CD4-positive, alpha-beta memory T cell (primary cell): ENCODE measurements at places on chromosomes 7 and 10.

DNA sequence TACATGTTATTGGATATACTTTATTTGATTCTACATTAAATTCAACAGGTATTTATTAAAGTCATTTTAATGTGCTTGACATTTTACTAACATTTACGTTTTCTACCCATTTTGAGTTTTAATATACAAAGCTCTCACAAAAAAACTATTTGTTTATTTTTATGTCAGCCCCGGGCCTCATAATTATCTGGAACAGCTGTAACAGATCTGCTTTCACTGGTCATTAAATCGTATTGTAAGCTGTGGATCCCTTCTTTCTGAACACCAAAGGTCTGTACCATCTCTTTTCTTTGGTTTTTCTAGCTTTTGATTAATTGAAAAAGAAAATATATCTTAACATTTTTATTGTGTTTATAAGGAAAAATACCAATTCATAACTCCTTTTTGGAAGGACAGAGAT, 73.5 kb downstream of the SEMA3E start:
- no peak for DNase-seq

GRCh38 chr7:133020496-133020895, 61.4 kb downstream of the CHCHD3 start:
- DNase-seq, result no peak

GRCh38 chr10:74628136-74628535, 198.3 kb upstream of the KAT6B start:
- no peak for DNase-seq

- DNase-seq, result no peak
Measured at GRCh38 chr7:7746458-7746857, 28.1 kb upstream of the RPA3 start.

DNA sequence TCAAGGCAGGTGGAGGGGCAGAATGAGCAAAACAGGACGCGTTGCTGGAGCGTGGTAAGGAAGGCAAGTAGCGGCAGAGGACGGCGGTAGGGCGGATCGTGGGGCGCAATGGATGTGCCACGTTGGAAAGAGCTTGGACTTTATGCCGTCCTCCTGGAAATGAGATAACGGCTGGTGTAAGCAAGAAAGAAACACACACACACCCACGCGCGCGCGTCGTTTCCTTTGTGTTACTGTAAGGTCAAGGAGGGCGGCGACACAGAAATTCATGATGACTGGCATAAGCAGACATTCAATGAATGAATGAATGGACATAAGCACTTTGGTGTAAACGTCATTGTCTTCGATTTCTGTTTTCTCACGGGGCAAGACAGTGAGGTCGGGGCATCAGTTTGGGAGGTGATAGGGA, 683 bp upstream of the ENTPD7 start:
- DNase-seq, result no peak

DNA sequence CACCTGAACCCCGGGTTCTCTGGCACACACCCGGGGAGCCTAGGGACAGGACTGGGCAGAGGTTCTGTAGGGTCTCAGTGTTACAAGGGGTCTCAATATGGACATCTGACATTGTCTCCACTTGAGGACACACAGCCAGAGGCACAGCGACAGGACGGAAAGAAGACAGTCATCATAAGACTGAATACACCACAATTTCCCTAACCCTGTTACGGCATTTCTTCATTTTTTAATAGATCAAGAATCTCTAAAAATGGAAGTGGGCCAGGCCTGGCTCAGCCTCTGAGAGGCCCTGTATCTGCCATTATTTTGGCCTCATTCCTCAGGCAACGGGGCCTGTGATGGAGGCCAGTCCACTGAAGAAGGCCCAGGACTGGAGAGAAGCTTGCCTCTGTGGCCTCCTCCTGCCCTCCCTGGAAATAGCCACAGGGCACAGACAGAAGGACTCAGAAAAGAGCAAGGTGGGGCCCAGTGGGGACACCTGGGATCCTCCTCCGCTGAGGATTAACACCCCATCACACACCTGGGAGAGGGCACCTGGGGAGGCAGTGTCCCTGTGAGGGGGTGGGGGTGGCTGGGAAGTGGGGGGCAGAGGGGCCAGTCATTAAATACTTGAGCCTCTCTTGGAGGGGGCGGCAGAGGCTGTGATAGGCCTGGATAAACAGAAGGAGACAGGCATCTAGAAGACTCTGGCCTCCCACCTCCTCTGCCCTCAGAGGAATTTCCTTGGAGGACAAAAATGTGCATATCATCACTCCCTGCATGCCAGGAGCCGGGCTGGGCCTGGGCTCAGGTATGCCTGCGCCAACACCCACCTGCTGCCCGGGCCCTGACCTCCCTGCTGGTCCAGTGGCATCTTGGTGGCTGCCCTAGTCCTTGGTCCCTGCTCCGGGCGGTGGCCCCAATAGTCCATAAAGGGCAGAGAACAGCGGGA, 8.0 kb downstream of the SPOCK2 start:
- DNase-seq, result peak; percentile 13

DNA sequence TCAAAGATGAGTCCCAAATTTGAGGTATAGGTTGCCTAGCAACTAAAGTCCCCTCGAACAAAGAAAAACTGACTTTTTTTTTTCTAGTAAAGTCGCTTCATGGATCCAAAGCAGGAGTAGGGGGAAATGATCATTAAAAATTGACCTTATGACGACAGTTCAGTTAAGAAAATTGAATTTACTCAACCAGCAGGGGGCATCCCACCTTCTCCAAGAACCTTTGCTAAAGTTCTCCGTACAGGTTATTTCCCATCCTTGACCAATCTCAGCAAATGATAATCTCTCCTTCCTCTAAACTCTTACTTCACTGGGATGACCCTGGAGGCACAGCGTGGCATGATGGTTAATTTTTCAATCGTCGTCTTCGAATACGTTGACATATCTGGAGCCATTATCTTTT, 228.3 kb downstream of the CALN1 start:
- no peak for DNase-seq

- DNase-seq, result no peak
Measured at GRCh38 chr10:86385806-86386205, 19.2 kb upstream of the GRID1 start.

- DNase-seq, result no peak
Measured at GRCh38 chr10:94240901-94241300, 121.8 kb downstream of the NOC3L start.

- no peak for DNase-seq
Measured at GRCh38 chr10:84511709-84512285, 183.4 kb downstream of the CCSER2 start.

GRCh38 chr7:133983685-133984419, 143.3 kb upstream of the LRGUK start:
- DNase-seq, result no peak

GRCh38 chr10:42754155-42755027, 28.2 kb upstream of the BMS1 start:
- DNase-seq, result peak; percentile 29

GRCh38 chr10:48554656-48555055, 50.2 kb downstream of the ARHGAP22 start:
- DNase-seq, result no peak

DNA sequence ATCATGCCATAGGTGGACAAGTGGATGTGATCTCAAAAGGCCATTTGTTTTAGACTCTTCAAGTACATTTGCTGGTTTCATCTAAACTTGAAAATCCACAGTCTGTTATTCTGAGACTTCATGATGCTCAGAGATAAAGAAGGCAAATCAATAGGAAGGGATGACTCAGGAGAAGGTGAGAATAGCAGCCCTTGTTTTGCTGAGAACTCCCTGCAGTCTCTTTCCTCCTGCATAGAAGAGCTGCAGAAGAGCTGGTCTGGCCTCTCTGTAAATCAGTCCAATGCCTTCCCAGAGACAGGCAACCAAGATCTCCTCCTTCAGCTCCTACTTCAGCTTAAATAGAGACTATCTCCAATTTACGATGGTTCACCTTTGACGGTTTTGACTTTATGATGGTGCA, 4.0 kb upstream of the BAIAP2L1 start:
- no peak for DNase-seq

DNA sequence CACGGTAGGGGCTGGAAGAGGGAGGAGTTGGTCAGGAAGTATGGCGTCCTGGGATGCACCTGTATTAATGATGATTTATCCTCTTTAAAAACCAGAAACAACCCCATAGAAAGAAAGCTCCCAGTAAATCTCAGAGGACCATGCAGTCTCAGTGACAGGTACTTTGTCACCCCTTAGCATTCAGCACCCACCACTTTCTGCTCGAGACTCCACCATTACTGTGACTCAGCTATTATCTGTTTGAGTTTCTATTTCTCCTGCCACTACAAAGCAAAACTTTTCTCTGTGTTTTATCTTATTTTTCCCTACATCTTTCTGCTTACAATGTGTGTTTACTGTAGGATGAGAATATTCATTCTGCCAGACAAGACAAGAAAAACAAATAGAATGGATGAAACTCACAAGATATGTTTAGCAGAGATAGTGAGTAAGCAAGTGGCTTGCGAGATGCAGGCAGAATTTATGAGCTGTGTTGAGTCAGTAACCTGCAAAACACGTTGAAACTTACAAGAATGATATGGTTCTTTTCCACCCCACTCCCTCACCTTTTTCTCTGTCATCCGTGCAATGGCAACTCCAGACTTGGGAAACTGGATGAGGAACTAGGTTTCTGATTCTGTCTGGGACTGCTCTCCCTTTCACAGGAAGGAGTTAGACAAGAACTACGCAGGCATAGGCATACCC, 127.1 kb downstream of the AOAH start:
- DNase-seq, result no peak

DNA sequence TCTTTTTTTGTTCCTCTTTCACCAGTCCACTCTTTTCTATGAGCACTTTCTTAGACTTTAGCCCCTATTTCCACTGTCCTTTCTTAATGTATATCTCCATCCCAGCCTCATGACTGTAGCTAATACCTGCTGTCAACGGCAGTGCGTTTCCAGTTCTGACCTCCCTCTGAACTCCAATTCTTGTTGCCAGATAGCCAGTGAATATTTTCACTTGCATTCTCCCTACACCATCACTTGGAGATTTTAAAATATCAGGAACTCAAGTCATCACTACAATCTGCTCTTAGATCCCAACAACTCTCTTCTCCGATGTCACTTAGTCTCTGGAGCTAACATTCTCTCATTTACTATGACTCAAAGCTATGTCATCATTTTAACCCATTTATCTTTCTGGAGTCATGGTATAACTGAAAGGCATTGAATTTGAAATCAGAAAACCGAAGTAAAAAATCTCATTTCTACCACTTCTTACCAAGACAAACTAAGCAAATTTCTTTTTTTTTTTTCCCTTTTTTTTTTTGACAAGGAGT, 5.1 kb upstream of the SLC16A12 start:
- DNase-seq, result no peak

DNA sequence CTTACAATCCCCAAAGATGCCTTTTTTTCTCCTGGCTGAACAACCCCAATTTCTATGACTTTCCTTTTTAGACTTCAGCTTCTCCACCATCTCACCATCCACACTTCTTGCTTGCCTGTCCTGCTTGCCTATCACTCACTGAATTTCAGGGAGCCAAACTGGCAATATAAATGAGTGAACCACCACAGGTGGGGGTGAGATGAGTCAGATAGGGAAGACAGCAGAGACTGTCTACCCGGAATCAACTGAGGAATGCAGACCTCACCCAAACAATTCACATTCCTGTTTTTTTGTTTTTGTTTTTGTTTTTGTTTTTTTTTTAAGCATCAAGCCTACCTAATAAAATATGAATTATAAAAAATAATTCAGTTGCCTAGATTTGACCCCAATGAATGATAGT, 273.8 kb downstream of the NRG3 start:
- DNase-seq, result no peak

GRCh38 chr10:126349101-126349500, 39.2 kb downstream of the ADAM12 start:
- DNase-seq, result no peak

DNA sequence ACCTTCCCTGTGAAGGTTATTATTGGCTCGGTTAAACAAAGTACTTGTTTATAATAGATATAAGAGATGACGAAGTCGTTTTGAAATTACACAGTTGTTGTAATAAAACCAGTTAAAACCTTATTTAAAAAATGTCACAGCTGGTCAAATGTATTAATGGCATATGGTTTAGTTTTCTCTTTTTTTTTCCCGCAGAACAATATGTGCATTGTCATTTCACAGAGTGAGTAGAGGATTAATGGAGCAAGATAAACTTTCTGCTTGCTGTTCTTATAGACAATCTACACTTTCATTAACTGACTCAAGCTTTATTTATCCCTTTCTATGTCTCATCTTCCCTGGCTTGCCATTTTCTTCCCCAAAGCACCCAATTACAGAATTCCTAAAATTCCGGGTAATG, 404.3 kb upstream of the NPVF start:
- no peak for DNase-seq

GRCh38 chr7:140702774-140703173, 6.3 kb downstream of the NDUFB2 start:
- DNase-seq, result no peak

DNA sequence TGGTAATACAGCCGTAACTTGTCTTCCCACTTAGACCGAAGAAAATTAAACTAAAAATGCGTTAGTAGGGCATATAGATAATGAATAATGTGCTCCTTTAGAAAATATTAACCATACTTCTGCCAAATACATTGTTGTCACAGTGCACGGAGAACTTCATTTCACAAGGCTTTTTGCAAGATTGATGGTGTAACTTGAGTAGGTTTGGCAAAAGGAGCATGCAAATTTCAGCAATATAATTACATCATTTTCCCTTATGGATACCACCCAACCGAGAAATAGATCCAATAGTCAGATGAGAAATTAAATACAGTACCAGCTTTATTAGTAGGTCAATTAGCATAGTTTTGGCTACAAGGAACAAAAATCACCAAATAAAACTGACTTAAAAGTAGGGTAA, 792.6 kb upstream of the C7orf33 start:
- no peak for DNase-seq

GRCh38 chr7:101804088-101804963, 13.1 kb upstream of the CUX1 start:
- peak; percentile 43 for DNase-seq

- no peak for DNase-seq
Measured at GRCh38 chr7:127717502-127718339, 65.7 kb downstream of the SND1 start.

GRCh38 chr10:128274938-128275337, 148.7 kb upstream of the MKI67 start:
- DNase-seq, result no peak

- DNase-seq, result no peak
Measured at GRCh38 chr10:81192221-81192788, 654.6 kb downstream of the SH2D4B start.

DNA sequence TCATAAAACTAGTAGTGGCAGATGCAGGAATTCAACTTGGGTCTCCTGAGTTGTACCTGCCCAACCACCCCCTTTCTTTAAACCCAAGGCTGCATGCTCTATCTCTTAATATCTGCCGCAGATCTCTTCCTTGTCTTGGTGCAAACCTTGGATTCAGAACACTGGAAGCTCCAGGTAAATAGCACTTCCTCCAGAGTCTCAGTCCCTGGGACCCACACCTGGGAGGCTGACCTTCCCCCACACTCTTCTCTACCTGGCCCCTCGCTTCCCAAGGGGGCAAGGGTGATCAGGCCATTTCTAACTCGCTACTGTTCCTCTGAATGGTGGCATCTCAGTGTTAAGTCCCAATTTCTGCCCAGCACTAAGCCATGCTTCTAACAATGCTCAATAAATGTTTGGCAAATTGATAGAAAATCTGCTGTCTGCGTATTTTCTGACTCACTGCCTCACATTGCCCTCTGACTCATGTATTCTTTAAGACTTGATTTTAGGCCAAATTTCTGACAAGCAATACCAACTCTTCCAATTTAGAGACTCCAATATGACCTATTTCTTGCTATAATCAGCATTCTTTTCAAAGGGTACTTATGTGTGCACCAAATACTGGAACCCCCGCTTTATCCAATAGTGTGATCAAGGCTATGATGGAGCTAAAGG, 68.0 kb upstream of the PPP1R3C start:
- no peak for DNase-seq
